Testis (tissue), 5 donors: ENCODE measurements at places on chromosomes 6 and 20. TPM values are rescaled to one million over a fixed set of nuclear protein-coding genes. Genes with fewer than 3 reads are reported as not detected.

DNA sequence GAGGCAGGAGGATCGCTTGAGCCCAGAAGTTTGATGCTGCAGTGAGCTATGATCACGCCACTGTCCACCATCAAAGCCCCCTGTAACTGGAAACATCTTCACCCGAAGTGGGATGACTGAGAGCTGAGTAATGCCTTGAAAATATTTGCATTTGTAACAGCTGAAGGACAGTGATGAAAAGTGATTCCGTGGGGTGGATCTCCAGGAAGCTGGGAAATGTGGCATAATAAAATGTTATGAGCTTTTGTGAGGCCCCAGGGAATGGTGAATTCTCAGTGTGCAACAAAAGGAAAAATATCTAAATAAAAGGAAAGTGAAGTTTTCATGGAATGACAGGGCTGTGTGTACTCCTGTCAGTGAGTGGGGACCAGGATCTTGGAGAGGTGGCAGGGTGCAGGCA, 92.0 kb downstream of the JAG1 start:
- H3K36me3 ChIP-seq: no peaks in the 10 kb centered on the region
- no peaks in the 10 kb centered on the region for H3K4me1 ChIP-seq
- no peak for DNase-seq
- no peak overlapping the region for H3K4me3 ChIP-seq

Gene SLC26A8
- total RNA-seq: 66.9 TPM

DNA sequence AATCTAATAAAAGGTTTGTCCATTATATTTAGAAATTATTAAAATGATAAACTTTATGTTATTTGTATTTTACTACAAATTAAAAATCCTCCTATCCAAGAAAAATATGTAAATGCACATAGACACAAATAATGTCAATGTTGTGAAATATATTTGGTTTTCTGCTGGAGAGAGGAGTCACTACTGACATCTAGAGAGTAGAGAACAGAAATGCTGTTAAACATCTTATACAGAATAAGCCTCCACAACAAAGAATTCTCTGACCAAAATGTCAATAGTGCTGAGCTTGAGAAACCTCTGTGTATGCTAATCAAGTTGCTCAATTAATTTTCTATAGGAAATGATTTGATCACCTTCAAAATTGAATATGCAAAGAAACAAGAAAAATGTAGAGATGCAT, 12.4 kb downstream of the HTR1B start:
- no peak for DNase-seq
- no peaks in the 10 kb centered on the region for H3K36me3 ChIP-seq
- H3K4me1 ChIP-seq: no peaks in the 10 kb centered on the region
- no peak overlapping the region for H3K4me3 ChIP-seq
- no peaks in the 10 kb centered on the region for H3K27me3 ChIP-seq

GRCh38 chr20:22581437-22582385, 2.7 kb downstream of the FOXA2 start:
- H3K36me3 ChIP-seq: no peaks in the 10 kb centered on the region
- DNase-seq: no peak
- H3K27ac ChIP-seq: no peak overlapping the region
- H3K27me3 ChIP-seq: no peaks in the 10 kb centered on the region
- peaks cover 11% of the 10 kb centered on the region for H3K4me1 ChIP-seq

DNA sequence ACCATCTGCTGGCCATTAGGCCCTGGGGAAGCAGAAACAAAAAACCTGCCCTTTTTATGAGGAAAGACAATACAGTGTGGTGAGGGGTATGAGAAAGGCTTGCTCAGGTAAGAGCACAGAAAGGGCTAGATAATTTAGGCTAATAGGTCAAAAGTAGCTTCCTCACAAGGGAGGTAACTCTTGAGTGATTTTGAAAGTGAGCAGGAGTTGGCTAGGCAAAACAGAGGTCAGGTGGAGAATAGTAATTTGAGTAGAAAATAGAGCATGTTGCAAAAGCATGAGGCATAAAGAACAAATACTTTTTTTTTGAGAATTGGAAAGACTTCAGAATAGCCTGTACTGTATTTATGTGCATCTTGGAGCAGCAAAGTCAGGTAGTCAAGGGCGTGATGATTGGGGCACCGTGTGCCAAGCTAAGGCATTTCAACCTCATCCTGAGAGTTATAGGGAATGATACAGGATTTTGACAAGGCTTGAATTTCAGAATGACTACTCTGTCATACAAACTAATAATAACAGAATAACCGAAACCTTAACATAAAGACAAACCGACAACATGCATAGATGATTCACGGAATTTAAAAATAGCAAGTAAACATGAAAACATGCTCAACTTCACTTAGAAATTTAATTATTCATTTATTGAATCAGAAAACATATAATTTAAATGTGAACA, 123.0 kb upstream of the ENPP5 start:
- no peak overlapping the region for H3K27ac ChIP-seq

DNA sequence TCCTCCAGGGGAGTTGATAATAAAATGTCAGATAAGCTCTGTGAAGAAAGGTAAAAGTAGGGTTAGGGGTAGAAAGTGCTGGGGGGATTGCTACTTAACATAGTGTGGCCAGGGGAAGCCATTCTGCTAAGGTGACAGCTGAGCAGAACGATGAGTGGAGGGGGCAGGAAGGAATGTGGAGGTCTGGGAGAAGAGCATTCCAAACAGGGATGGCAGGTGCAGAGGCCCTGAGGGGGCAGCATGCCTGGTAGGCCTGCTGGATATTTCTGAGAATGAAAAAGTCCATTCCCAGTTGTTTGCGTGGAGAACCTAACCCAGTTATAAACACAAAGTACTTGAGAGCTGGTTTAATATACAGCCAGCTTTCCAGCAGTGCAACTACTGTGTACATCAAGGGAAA, 9.3 kb downstream of the GFRA4 start:
- no peak for DNase-seq
- no peak overlapping the region for H3K4me3 ChIP-seq
- peaks cover 3% of the 10 kb centered on the region for H3K4me1 ChIP-seq
- no peak overlapping the region for H3K27ac ChIP-seq
- no peaks in the 10 kb centered on the region for H3K36me3 ChIP-seq

DNA sequence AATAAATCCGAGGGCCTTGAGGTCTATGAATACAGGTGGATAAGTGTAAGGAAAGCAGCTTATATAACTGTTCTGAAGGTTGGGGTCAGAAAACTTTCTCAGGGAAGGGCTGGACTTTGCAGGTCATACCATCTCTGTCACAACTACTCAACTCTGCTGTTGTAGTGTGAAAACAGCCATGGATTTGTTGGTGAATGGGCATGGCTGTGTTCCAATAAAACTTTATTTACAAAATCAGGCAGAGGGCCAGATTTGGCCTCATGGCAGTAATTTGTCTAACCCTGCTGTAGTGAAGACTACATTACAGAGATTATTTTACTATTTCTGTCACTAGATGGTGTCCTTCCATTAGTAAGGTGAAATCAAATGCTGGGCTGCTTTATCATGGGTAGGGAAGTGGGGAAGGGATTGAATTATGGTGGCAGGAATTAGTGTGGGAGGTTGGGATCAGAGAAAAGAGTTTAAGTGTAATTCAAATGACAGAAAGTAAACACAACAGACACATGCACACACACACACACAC, 409.6 kb upstream of the CHD6 start:
- no peak overlapping the region for H3K27ac ChIP-seq
- no peak overlapping the region for H3K4me3 ChIP-seq
- H3K4me1 ChIP-seq: no peaks in the 10 kb centered on the region
- DNase-seq: no peak
- H3K36me3 ChIP-seq: no peaks in the 10 kb centered on the region

DNA sequence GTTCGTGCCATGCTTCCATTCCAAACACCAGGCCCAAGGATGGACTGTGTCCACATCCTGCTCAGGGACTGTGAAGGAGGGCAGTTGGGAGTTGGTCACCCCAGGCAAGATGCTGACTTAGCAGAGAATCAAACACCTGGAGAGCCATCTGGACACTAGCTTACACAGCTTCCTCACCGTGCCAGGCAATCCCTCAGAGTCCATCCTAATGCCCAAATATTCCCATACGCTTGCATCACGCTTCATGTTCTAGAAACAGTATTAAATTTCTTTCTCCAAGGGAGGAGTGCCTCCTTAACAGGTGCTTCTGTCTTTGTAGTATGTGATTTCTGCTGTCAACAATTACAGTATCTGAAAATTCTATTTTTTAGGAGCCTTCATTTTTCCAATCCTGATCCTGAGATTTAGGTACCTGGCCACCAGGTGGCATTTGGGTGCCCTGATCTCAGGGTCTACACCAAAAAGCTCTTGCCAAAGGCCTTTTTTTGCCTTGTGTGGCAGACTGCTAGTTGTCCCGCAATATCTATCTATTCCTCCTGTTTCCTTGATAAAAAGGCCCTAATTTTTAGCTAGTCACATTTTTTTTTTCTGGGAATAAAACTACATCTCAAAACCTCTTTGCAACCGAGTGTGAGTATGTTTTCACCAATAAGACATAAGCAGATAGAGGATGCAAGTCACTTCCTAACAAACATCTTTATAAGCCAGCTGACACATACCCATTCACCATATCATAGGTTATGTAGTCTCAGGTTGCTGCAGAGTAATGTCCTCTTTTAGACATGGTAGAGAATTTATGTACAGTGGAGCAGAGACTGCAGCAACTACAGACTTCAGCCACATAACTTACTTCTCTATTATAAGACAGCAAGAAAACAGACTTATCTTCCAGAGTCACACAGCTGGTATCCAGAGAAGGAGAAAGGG, 85.0 kb downstream of the PREP start:
- no peaks in the 10 kb centered on the region for H3K4me1 ChIP-seq
- H3K36me3 ChIP-seq: no peaks in the 10 kb centered on the region
- H3K27me3 ChIP-seq: no peaks in the 10 kb centered on the region

Gene FNDC11
- total RNA-seq: 85.4 TPM

GRCh38 chr6:32204268-32204715, 11.8 kb upstream of the GPSM3 start:
- no peak overlapping the region for H3K27ac ChIP-seq
- no peaks in the 10 kb centered on the region for H3K27me3 ChIP-seq
- H3K4me1 ChIP-seq: no peaks in the 10 kb centered on the region
- DNase-seq: no peak
